Right atrium auricular region (tissue), 2 donors: ENCODE measurements at places on chromosomes 4 and X.

- H3K4me3 ChIP-seq, result no peak overlapping the region
- no peaks in the 10 kb centered on the region for H3K27me3 ChIP-seq
- no peaks in the 10 kb centered on the region for H3K4me1 ChIP-seq
- no peaks in the 10 kb centered on the region for H3K36me3 ChIP-seq
- peak; percentile 54 for DNase-seq
- peak overlapping the region; percentile 16 for H3K27ac ChIP-seq
Measured at GRCh38 chr4:184362396-184362795, 112.0 kb downstream of the IRF2 start.

- no peaks in the 10 kb centered on the region for H3K4me1 ChIP-seq
- H3K4me3 ChIP-seq, result no peak overlapping the region
- H3K27ac ChIP-seq, result no peak overlapping the region
- no peak for DNase-seq
Measured at GRCh38 chrX:152313529-152314302, 137.4 kb downstream of the GABRA3 start.

DNA sequence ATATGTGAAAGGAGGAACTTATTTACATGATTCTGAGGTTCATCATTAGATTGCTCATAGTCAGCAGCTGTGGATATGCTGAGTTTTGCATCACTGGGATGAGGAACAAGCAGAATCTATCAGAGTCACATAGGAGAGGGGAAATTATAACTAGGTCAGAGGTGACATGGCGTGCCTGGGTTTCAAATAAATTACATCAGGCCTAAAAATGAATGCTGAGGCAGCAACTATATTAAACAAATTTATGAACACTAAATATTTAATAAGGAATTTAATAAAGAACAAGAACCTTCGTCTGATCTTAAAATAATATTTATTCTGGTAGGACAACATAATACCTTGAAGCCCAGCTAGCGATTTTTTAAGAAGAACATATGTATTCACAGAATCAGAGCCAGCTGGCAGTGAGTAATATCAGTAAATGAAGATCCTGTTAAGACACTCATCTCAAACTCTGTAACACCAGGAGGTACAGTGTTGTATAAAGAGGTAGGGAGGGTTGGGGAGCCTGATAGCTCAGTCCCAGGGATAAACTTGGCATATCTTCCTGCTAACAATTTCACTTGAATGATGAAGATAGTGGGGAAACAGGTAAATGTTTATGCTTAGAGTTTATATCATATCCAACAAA, 60.9 kb upstream of the HS3ST1 start:
- H3K36me3 ChIP-seq, result no peaks in the 10 kb centered on the region
- H3K4me3 ChIP-seq, result no peak overlapping the region
- H3K27me3 ChIP-seq, result no peaks in the 10 kb centered on the region
- no peak for DNase-seq
- no peaks in the 10 kb centered on the region for H3K4me1 ChIP-seq

DNA sequence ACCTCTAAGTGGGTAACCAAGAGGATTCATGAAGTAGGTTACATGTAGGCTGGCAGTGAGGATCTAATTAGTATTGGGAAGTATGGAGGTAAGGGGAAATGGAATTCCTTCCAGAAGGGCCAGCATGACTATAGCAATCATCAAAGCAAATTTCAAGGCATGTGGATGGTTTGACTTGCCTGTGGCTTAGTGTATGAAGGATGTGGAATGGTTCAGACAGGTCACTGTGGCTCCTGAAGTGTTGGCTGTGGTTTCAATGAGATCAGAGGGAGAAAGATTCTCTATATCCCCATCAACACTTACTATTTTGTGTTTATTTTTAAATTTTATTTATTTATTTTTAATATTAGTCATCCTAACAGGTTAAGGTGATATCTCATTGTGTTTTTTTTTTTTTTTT, 121.6 kb upstream of the TBC1D9 start:
- H3K36me3 ChIP-seq, result no peaks in the 10 kb centered on the region
- DNase-seq, result no peak
- H3K4me3 ChIP-seq, result no peak overlapping the region
- no peaks in the 10 kb centered on the region for H3K27me3 ChIP-seq

DNA sequence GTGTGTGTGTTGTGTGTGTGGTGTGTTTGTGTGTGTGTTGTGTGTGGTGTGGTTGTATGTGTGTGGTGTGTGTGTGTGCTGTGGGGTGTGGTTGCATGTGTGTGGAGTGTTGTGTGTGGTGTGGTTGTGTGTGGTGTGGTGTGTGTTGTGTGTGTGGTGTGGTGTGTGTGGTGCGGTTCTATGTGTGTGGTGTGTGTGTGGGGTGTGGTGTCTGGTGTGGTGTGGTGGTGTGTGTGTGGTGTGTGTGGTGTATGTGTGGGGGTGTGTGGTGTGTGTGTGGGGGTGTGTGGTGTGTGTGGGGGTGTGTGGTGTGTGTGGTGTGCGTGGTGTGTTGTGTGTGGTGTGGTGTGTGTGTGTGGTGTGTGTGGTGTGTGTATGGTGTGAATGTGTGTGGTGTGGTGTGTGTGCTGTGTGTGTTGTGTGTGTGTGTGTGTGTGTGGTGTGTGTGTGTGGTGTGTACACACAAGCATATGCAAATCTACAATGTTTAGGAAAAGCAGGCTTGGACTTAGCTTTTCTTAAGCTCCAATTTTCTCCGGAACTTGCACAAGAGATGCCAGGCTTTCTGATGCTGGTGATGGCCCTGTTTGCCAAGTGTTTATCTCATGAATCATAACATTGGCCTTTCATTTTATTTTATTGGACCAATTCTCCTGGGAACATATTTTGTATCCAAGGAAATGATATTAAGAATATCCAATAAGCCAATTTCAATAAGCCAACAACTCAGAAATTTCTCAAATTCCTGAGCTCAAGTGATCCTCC, 148.7 kb downstream of the SPATA18 start:
- DNase-seq, result no peak
- H3K4me3 ChIP-seq, result no peak overlapping the region
- no peaks in the 10 kb centered on the region for H3K4me1 ChIP-seq
- no peak overlapping the region for H3K27ac ChIP-seq
- H3K36me3 ChIP-seq, result no peaks in the 10 kb centered on the region
- H3K27me3 ChIP-seq, result no peaks in the 10 kb centered on the region

DNA sequence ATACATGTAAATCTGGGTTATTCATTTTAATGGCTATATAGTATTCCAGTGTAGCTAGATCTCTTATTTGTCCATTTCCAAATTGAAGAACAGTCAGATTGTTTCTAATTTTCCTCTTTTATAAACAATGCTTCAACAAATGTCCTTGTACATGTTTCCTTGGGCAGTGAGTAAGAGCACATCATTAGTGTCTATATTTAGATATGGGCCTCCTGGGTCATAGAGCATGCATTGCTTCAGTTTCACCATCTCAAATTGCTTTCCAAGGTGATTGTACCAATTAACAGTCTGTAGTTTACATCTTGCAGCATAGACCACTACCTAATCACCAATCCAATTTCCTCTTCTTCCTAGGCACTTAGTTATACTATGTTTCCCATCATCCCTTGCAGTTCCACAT, 13.4 kb downstream of the PHKA2 start:
- no peaks in the 10 kb centered on the region for H3K27me3 ChIP-seq
- no peak overlapping the region for H3K27ac ChIP-seq
- H3K4me3 ChIP-seq, result no peak overlapping the region
- H3K4me1 ChIP-seq, result no peaks in the 10 kb centered on the region
- H3K36me3 ChIP-seq, result no peaks in the 10 kb centered on the region
- no peak for DNase-seq

- H3K36me3 ChIP-seq, result no peaks in the 10 kb centered on the region
- H3K4me1 ChIP-seq, result peaks cover 24% of the 10 kb centered on the region
- DNase-seq, result no peak
- no peak overlapping the region for H3K27ac ChIP-seq
Measured at GRCh38 chr4:153576443-153576774, 107.7 kb upstream of the TLR2 start.

GRCh38 chrX:119455264-119455663, 13.0 kb upstream of the SLC25A5 start:
- no peak overlapping the region for H3K27ac ChIP-seq
- no peak for DNase-seq
- H3K27me3 ChIP-seq, result no peaks in the 10 kb centered on the region
- H3K4me1 ChIP-seq, result no peaks in the 10 kb centered on the region

DNA sequence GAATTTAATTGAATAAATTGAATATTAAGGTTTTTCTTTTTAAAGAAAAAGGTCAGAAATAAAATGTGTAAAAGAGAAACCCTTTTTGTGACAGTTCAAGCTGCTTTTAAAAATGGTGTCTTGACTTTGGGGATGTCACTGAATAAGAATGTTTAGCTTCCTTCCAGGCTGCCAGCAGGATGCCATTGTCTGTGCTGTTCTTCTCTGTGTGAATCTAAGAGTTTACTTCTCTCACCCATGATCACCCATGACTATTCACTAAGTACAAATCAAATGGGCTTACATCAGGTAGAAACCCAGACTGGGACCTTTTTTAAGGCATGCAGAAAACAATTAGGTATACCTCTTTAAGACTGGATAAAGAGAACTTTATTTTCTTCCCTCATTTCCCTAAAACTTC, 115.3 kb downstream of the DACH2 start:
- H3K27me3 ChIP-seq, result no peaks in the 10 kb centered on the region
- no peak overlapping the region for H3K4me3 ChIP-seq

DNA sequence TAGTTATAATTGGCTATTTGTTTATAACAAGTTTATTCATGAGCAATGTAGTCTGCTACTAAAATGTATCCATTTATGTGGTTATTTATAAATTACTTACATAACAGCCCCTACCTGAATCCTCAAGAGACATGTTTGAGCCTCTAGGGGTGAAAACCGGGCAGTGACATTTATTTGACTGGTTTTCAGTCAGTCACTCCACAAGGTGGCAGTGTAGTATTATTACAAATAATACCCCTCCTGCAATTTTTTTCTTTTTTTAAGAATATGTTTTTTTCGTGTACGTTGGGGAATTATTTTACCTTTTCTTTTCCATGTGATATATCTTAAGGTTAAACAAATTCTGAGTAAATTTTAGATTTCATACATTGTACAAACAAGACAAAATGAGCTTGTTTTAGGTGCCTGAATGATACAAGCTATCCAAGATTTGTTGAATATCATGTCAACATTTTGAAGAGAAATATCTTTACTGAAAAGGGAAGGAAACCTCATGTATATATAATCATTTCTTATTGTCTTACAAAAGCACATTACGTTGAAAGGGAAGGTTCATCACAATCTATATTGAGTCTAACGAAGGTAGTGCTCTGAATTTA, 598.7 kb upstream of the TECRL start:
- no peak for DNase-seq
- no peaks in the 10 kb centered on the region for H3K27me3 ChIP-seq
- H3K36me3 ChIP-seq, result no peaks in the 10 kb centered on the region
- H3K27ac ChIP-seq, result no peak overlapping the region
- no peaks in the 10 kb centered on the region for H3K4me1 ChIP-seq
- H3K4me3 ChIP-seq, result no peak overlapping the region

GRCh38 chr4:39470402-39470801, 11.5 kb downstream of the LIAS start:
- no peak overlapping the region for H3K27ac ChIP-seq
- peaks cover 24% of the 10 kb centered on the region for H3K36me3 ChIP-seq
- no peak overlapping the region for H3K4me3 ChIP-seq
- no peak for DNase-seq

- DNase-seq, result no peak
- H3K4me1 ChIP-seq, result peaks cover 62% of the 10 kb centered on the region
- no peaks in the 10 kb centered on the region for H3K36me3 ChIP-seq
- H3K4me3 ChIP-seq, result no peak overlapping the region
Measured at GRCh38 chr4:147846318-147847155, 114.6 kb downstream of the ARHGAP10 start.

- no peak for DNase-seq
- H3K4me1 ChIP-seq, result no peaks in the 10 kb centered on the region
- no peak overlapping the region for H3K27ac ChIP-seq
- H3K27me3 ChIP-seq, result no peaks in the 10 kb centered on the region
- H3K36me3 ChIP-seq, result no peaks in the 10 kb centered on the region
- H3K4me3 ChIP-seq, result no peak overlapping the region
Measured at GRCh38 chr4:58477950-58478349, 1367.8 kb upstream of the IGFBP7 start.

- no peaks in the 10 kb centered on the region for H3K4me1 ChIP-seq
- H3K27me3 ChIP-seq, result no peaks in the 10 kb centered on the region
- H3K36me3 ChIP-seq, result no peaks in the 10 kb centered on the region
Measured at GRCh38 chrX:134161162-134161561, 75.8 kb upstream of the CCDC160 start.

DNA sequence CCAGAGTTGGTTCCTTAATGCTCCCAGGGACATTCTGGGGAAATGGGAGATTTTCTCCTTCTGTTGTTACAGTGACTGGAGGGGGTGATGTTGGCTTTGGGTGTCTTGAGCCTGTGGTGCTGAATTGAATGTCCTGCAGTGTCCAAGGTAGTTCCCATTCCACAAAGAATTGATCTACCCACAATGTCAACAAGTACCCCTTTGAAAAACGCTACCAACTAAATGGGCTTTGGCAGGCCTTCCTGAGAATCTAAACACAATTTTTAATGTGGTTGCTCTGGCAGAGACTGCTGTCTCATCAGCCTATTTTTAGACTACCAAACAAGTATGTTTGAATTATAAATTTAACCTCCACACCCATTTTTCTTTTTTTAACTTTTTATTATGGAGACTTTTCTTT, 69.4 kb downstream of the CCKAR start:
- H3K36me3 ChIP-seq, result peaks cover 35% of the 10 kb centered on the region
- H3K4me1 ChIP-seq, result peaks cover 12% of the 10 kb centered on the region
- H3K4me3 ChIP-seq, result no peak overlapping the region

DNA sequence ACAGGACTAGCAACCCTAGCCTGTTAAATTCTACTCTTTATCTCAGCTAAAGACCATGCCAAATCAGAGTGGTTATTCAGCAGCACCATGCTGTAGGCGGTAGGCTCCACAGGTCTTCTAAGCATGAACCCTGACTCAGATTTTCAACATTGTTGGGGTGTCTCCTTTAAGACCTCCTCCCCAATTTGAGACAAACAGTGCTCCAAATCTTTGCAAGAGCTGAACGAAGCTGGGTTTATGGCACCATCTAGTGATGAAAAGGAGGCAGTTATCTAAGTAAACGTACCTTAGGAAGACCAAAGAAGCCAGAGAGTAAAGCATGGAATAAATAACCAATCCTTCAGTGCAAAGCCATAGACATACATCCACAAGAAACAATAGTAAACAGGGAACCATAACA, 334.5 kb upstream of the SLC7A11 start:
- H3K27ac ChIP-seq, result no peak overlapping the region
- DNase-seq, result no peak
- no peaks in the 10 kb centered on the region for H3K4me1 ChIP-seq
- H3K4me3 ChIP-seq, result no peak overlapping the region
- no peaks in the 10 kb centered on the region for H3K36me3 ChIP-seq

DNA sequence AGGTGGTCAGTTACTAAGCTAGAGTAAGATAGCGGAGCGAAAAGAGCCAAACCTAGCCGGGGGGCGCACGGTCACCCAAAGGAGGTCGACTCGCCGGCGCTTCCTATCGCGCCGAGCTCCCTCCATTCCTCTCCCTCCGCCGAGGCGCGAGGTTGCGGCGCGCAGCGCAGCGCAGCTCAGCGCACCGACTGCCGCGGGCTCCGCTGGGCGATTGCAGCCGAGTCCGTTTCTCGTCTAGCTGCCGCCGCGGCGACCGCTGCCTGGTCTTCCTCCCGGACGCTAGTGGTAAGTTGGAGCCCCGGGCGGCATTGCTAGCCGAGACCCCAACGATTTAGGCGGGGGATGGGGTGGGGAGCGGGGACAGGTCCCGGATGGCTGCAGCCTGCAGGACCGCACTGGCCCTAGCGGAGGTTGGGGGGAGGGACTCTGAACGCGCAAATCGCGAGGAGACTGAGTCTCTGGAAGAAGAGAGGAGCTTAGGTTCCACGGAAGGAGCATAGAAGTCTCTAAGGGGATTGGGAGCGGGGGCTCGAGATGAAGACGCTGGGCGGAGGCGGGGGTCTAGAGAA, 573 bp downstream of the HTR2C start:
- H3K27me3 ChIP-seq, result peaks cover 14% of the 10 kb centered on the region
- no peak overlapping the region for H3K27ac ChIP-seq
- DNase-seq, result no peak
- peaks cover 3% of the 10 kb centered on the region for H3K4me1 ChIP-seq
- H3K4me3 ChIP-seq, result no peak overlapping the region
- no peaks in the 10 kb centered on the region for H3K36me3 ChIP-seq
